Epithelial cell of prostate (primary cell): ENCODE measurements at places on chromosomes 4 and X.

DNA sequence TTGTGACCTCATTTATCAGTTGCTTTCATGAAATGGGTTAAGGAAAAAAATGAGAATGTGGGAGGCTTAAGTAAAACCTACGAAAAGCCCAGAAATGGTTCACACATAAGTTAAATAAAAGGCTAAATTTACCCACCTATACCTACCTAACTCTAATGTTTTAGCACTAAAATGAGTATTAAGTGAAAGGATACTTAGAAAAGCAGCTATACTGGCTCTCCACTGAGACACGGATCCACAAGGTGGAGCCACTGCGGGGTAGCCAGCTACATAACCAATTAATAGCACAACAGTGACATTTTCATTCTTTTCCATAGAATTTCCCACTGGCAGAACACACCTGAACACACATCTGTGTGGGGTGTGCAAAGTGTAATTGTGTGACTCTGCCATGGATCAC, 101.9 kb downstream of the MAML3 start:
- DNase-seq = no peak

DNA sequence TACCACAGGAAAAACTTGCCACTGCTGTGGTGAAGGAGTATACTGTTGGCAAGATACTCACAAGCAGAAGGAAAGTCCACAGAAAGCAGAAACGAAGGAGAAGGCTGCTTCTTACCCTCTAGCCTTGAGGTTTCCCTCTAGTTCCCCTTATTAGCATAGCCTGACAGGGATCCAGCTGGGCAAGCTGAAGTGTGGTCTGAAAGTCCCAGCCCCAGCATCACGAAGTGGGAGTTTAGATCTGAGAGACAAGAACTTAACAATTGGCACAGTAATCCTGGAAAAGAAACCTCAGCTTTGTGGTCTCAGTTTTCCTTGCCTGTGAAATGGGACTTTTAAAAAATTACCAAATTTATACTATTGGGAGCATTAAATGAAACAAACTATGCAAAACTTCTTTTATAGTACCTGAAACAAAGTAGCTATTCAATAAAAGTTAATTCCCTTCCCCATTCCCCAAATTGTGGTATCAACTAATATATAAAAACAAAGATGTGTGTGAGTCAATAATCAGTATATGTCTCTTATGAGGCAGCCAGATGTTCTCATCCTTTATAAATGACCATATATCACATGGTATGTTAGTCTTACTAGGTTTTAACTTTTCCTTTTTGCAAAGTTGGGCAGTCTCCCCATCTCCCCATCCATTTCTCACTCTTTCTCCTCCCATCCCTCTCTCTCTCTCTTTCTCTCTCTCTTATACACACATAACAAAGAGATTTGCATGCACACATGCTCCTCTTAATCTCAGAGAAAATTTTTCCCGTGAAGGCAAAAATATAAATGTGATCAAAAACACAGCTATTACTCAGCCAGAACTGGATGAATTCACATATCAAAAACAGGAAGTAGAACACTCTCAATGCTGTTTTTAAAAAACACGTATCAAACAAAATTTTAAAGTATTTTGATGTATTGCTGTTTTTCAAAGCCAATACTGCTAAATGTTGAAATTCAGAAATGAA, 57.8 kb downstream of the SCFD2 start:
- DNase-seq = no peak

DNA sequence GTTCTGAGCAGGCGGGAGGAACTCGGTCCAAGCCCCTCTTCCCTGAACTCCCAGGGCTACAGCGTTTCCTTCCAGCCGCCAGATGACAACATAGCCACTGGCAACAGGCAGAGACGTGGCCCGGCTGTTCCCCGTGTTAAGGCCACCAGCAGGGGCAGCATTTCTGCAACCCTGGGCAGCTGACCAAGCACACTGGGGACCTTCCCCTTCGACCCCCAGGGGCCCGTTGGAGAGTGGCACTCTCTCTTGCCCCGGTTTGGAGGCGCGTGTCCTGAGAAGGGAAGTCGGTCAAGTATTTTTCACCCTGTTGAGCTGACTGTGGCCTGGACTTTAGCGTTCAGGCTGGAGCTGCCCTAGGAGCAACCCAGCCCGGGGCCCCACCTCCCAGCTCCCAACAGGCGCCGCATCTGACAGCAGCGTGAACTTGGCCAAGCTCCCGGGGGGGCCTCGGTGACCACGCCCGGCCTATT, 37.6 kb downstream of the ZBTB49 start:
- DNase-seq = no peak

- no peak for DNase-seq
These were observed 33.5 kb upstream of the CYP2U1 start for GRCh38 chr4:107897823-107898222.

DNA sequence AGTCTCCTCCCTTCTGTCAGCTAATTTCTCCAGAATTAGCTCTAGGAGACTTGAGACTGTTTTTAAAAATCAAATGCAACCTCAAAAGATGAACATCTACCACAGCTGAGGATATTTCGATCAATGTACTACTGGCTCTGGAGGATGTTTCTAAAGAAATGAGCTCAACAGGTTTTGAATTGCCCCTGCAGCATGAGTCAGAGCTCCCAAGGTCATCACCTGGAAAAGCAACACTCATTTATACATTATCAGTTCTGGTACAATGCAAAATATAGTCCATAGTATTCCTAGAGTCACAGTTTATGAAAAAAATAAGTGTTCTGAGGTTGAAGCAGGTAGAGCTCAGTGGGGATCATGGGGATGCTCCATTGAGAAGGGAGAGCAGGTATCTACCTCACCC, 50.8 kb upstream of the MCF2 start:
- no peak for DNase-seq

DNA sequence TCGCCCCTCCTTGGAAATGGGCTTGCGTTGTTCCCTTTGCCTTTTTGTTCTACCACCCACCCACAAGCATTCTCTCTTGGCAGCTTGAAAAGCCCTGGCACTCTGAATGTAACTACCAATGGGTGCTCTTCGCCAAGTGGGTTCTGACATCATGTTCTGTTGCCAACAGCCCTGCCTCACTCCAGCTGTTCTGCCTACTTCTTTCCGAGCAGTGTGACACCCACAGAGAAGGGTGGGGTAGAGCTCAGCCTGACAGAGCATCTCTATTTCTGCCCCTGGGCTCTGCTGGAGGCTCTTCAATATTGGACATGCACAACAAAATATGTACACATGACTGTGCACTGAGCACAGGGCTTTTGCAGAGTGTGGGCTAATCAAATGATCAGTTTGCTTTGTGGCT, 15.6 kb upstream of the EXOSC9 start:
- DNase-seq = no peak
